ENCODE measurements at places on chromosomes 1 and 21.
A peak's percentile ranks its signal among the peaks of the same experiment; 100 is the strongest.

GRCh38 chr1:235424092-235424491 is 56.9 kb downstream of the TBCE start:
- no peak for DNase-seq

- DNase-seq = no peak
Measured at GRCh38 chr1:228149406-228150119, at the start of gene GJC2. GJC2 (plus strand) TSS chr1:228149930; CDS start chr1:228157759, 7,829 bp downstream.

DNA sequence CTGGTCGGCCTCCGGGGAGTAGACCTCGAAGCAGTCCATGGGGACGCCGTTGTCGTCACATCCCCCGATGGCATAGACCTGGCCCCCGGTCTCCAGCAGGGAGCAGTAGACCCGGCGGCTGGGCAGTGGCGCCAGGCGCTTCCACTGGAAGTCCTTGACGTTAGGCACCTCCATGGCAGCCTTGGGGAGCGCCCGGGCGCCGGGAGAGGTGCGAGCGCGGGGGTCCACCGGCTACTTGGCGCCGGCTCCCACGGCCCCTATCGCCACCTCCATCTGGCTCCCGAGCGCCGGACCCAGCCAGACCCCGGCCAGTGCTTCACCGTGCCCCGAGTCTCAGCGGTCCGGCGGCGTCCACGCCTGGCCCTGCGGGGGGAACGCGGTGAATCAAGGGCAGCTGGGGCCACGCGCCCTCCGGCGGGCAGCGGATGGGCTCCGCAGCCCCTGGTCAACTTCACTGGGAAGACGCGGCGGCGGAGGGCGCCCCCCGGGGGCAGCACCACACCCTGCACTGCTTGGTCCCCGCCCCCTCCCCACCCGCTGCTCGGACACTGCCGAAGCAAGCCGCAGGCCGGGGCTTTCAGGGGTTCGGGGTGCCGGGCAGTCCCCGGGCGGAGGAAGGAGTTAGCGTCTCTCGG is 13.2 kb downstream of the KLHDC8A start:
- DNase-seq = no peak

GRCh38 chr1:92536980-92537884 is 50.5 kb upstream of the GFI1 start:
- DNase-seq = no peak

DNA sequence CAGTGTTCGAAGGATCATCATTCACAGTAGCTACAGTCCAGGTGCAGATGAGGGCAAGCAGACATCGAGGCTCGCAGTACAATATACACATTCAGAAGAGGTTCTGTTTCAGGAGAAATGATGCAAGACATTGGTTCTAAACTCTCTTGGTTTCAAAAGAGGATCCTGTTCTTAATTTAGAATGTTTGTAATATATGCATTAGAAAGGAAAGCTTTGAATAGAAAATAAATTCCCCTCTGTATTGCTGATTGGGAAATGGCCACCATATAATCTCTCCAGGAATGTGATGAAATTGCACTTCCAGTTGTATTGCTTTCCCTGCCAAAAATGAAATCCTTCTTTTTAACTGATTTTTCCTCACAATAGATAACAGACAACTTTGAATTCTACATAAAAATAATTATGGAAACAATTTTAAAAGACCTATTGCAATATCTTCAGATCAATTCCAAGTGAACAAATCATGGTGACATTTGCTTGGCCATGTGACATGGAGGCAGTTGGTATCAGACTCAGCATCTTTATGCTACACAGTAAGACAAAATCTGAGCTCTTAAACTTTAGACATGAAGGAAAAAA is 27.6 kb upstream of the SIPA1L2 start:
- DNase-seq = no peak

GRCh38 chr21:28906841-28907240 is 85.8 kb downstream of the LTN1 start:
- no peak for DNase-seq

DNA sequence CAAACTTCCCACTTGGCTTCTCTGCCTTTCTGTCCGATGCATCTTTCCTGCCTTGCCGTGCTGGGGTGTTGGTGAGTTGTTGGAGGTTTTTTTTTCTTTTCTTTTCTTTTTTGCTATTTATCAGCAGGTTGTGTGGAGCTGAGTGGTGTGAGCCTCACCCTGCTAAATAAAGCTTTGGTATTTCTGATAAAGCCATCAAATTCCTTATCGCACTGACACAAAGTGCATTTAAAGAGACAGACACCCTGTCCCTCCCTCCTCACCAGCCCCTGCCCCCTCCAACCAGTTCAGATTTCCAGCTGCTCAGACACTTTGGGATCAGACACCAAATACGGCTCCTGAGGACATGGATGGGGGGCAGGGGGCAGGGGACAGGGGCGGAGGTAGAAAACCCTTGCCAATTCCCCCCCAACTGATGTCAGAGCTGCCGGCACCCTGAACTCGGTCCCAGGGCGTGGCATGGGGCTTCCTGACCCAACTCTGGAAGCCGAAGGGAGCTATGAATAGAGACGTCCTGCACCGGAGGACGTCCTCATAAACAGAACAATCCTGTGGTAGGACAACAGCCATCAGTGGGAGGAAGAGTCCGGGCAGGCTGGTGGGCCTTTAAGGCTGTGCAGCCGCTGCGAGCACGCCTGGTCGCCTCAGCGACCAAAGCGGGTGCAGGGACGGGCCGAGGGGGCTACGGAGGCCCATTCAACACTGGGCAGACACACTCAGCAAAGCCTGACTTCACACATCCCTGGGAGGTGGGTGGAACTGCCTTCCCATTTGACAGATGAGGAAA is 79.0 kb downstream of the CASZ1 start:
- no peak for DNase-seq

- peak; percentile 20 for DNase-seq
Measured at GRCh38 chr1:1157914-1158710, 15.6 kb upstream of the TTLL10 start.

DNA sequence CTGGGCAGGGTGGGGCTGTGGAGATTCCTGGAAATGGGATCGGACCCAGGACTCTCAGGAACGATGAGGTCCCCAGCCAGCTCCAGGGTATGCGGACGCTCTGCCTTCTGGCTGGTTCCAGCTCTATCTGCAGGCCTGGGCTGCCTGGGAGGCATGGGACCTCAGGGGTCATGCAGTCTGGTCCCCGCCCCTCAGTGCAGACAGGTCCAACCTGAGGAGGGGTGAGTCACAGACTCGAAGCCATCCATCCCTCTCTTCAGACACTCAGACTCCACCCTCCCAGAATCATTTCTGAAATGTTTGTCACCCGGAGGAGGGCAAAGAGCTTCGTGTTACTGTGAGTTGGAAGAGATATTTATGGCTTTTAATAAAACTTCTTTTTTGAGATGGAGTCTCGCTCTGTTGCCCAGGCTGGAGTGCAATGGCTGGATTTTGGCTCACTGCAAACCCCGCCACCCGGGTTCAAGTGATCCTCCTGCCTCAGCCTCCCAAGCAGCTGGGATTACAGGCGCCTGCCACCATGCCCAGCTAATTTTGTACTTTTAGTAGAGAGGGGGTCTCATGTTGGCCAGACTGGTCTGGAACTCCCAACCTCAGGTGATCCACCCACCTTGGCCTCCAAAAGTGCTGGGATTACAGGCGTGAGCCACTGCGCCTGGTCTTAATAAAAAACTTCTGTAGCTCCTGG is 5.9 kb upstream of the MYOM3 start:
- DNase-seq = peak; percentile 59

All from foreskin keratinocyte (primary cell).